ENCODE measurements at places on chromosomes 2 and 18.

- no peak for DNase-seq
Observed at GRCh38 chr18:37578886-37579513, 13.4 kb upstream of the CELF4 start.

- peak; percentile 88 for DNase-seq
Observed at GRCh38 chr18:3062798-3063680, 50.1 kb upstream of the LPIN2 start.

GRCh38 chr18:46416706-46417638 is 240.0 kb downstream of the LOXHD1 start:
- no peak for DNase-seq

GRCh38 chr2:223041527-223042109 is 10.4 kb upstream of the KCNE4 start:
- DNase-seq, result no peak

- DNase-seq, result no peak
Observed at GRCh38 chr2:216888887-216889622, 29.2 kb upstream of the TNP1 start.

DNA sequence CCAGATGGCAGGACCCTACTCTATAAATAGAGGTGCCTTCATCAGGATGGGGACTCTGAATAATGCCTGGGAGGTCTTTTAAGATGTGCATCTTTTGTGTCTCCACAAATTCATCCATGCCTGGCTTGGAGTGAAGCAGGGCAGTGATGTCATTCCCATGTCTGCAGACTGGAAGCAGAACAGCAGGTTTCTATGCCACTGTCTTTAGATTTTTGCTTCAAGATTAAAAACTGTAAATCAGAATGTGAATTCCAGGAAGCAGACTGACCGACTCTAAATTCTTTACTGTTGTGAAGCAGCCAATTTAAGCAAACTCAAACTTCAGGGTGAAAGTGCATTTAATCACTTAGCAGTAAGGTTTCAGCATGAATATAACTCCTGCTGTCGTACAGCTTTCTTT is 159.3 kb downstream of the SCG2 start:
- DNase-seq, result no peak

DNA sequence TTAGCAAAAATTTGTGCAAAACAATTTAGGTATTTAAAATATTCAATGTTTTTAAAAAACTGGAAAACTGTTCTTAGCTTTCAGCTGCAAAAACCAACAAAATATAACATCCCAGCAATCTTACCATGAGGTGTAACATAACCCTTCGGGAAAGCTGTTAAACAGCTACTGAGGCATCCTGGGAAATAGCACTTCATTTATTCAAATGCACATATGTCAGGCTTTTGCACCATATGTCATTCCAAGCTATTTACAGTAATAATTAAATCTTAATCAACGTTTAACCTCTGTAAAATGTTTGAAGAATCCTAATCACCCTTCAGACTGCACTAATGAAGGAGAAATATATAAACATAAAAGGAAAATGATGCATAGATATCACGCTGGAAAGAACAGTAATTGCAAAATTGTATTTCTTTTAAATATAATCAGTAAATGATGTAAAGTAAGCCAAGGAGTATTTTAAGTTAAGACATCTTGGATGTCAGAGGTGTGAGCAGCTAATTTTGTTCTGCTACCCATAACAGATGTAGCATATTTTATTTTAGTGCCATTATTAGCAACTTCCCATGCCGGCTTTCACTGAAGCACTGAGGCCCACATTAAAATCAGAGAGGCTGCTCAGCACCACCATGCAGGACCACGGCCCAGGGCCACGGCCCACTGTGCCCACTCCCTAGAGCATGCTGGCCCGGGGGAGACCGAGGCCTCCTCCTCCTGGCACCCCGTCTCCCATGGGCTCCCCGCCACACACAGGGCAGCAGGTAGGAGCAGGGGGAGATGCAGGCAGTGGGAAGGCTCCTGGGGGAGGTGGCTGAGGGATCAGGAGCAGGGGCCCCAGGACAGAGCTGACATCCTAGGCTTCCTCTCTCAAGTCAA is 30.9 kb downstream of the EMX1 start:
- DNase-seq, result no peak

DNA sequence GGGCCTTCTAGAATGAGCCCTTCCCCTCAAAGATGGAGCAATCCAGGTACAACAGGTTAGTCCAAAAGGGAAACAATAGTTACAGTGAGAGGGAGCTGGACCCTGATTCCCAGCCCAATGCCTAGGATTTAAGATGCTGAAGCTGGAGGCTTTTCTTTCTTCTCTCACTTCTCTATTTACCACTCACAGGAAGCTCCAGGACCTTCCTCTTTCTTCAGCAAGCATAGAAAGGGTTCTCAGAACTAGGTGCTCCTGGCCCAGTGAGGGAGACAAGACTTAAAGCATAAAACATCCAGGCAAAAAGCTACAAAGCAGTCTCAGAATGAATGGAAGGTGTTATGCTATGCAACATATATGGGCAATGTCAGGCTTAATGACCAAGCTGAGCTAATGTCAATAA is 279.0 kb downstream of the SRBD1 start:
- no peak for DNase-seq

DNA sequence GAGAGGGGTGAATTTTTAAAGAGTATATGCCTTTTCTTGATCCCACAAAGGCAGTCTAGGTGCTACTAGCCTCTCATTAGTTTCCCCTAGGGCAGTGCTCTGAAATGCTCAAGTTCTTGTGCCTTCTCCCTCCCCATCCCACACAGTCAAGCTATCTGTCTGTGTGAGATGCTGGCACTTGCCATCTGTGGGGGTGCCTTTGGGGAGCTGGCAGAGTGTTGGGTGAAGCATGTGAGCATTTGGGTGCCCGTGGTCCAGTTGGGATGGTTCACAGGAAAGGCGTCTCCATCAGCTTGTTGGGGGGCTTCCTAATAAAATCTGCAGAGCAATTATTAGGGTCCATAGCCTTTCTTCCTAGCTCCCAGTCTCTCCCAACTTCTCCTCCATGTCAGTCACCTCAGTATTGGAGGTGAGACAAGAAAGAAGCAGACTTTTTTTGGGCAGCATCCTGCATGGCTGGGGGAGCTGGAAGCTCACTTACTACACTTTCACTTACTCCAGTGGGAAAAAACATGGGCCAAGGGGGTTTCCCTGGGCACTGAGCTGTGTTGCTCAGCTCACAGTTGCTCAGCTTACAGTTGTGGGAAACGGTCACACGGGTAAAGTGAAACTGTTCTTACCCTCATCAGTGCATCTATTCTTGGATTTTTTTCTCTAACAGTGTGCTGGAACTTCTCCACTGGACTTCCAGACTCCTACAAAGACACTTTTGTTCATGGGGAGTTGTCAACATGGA is 29.3 kb downstream of the COLEC11 start:
- no peak for DNase-seq

DNA sequence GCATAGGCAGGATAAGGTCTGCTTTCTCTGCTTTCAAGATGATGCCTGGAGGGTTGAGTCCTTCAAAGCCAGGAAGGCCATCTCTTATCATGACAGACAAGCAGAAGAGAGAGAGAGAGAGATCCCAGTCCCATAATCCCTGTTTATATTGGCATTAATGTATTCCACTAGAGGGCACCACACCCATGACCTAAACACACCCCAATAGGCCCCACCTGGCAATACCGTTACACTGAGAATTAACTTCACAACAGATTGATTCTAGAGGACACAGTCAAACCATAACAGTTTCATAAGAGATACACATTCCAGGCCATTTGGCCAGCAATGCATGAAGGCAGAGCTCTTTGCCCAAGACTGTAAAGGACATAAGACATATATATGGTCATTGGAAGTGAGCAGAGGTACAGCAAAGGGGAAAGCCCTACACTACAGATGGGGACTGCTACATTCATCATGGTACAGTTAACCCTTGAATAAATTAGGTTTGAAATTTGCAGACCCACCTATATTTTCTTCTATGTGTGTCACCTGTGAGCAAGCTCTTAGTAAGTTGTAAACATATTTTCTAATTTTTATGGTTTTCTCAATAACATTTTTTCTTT is 1516.1 kb downstream of the RPIA start:
- DNase-seq, result no peak

GRCh38 chr2:95331606-95332005 is 34.5 kb downstream of the KCNIP3 start:
- DNase-seq, result no peak

- no peak for DNase-seq
Observed at GRCh38 chr2:45626387-45627221, 15.5 kb upstream of the SRBD1 start.

DNA sequence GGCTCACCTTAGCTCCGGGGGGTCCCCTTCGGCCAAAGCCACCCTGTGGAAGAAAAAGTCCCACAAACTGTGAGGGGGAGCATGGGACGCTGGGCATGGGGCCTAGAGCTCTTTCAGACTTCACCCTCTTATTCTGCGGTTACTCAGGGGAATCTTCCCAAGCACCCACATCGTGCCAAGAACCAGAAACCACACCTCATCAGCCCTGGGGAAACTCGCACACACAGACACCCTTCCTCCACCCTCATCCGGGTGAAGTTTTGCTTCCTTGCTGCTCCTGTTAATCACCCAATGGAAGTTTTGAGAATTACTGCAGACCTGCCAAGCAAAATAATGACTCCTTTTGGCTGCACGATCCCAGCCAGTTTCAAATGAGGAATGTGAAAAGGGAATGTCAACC is 59.1 kb downstream of the COL6A3 start:
- no peak for DNase-seq

DNA sequence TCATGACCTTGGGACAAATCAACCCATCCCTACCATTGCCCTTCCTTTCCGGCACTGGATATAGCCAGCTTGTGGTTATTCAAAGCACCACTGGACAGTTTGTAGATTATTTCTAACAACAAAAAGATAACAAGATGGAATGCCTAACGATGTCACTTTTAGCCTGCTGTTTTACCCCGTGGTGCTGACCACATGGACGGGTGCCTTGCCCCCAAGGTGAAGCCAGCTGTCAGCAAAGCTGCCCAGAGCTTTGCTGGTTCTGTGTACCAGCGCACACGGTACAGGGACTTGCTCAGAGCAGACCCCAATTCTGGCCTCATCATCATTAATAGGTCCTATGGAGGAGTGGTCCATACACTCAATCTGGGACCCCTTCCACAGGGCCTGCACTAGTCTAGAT is 118.2 kb downstream of the MTCL1 start:
- no peak for DNase-seq

- peak; percentile 10 for DNase-seq
Observed at GRCh38 chr2:160970052-160970965, 189.9 kb upstream of the TANK start.

DNA sequence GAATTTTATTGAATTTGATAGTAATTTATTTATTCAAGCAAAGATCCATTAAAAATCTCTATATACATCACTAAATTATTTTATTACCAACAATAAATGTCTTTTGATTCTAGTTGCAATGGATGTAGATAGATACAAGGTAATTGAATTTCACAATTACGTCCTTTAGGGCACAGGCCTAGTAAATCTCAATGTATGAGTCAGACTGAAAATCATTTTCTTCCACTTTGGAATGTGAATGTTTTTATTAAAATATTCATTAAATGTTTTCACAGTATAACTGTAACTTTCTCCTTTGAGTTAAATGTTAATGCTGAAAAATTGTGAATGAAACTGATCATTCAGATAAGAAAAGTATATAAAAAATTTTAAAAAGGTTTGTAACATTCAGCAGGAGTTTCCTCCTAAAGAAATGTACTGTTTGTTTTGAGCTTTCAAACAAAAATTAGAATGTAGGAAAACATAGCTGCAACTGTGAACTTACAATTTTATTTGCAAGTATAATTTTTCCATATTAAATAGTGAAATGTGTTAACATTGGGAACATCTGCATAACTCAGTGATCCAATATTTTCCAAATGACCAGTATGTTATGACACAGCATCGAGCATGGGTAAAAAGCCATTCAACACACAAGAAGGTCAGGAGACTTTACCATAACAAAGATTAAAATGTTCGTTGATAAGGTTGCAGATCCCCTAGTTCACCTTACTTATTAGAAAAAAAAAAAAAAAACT is 663.7 kb downstream of the METTL4 start:
- no peak for DNase-seq

GRCh38 chr2:65344689-65345088 is 87.7 kb downstream of the SPRED2 start:
- no peak for DNase-seq

- no peak for DNase-seq
Observed at GRCh38 chr18:42509750-42510415, 554.8 kb downstream of the PIK3C3 start.

- no peak for DNase-seq
Observed at GRCh38 chr18:12455496-12455895, 47.8 kb downstream of the PRELID3A start.

GRCh38 chr2:216659276-216659675 is 26.1 kb downstream of the IGFBP2 start:
- no peak for DNase-seq

GRCh38 chr2:186274936-186275575 is 211.0 kb upstream of the ZC3H15 start:
- no peak for DNase-seq

GRCh38 chr2:197514754-197515153 is 1.1 kb upstream of the MOB4 start:
- DNase-seq, result no peak

GRCh38 chr18:39329496-39330275 is 1764.1 kb upstream of the CELF4 start:
- DNase-seq, result no peak

GRCh38 chr2:173462892-173463840 is 108.5 kb downstream of the CDCA7 start:
- no peak for DNase-seq

DNA sequence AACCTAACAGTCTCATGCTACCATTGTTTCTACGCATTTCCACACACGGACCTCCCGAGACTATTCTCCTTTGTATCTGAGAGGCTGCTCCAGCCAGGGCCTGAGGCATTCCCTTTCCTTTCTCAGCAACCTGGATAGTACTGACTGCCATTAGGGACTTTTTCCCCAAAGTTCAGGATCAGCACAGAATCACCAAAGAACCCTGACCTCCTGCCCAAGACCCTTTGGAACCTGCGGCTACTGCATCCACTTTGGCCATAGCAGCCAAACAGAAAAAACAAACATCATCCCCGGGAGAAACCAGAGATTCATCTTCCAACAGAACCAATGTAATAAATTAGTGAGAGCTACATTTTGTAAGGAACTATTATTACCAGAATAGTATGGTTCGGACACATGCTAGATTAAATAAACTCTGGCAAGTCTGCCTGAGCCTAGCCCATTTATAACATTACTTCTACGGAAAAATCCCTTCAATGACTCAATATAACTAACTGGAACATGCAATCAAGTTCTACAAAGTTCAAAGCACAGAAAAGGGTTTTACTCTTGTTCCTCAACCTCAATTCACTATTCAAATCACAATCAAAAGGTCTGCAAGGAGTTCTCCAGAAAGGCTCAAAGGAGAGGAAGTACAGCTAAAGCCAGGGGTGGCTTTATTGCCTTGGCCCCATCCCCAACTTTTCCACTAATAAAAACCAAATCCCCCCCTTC is 51.8 kb downstream of the LPIN2 start:
- no peak for DNase-seq

GRCh38 chr18:48623468-48624235 is 84.8 kb downstream of the CTIF start:
- DNase-seq, result no peak

Measured in CD4-positive, alpha-beta T cell treated with Interleukin-17A for 4 hours (primary cell).